ENCODE measurements at places on chromosomes 1 and 21.
A peak's percentile ranks its signal among the peaks of the same experiment; 100 is the strongest.

GRCh38 chr1:30089024-30089430 is 634.4 kb downstream of the MATN1 start:
- DNase-seq, result no peak

GRCh38 chr1:156949127-156949526 is 28.7 kb downstream of the LRRC71 start:
- DNase-seq, result no peak

DNA sequence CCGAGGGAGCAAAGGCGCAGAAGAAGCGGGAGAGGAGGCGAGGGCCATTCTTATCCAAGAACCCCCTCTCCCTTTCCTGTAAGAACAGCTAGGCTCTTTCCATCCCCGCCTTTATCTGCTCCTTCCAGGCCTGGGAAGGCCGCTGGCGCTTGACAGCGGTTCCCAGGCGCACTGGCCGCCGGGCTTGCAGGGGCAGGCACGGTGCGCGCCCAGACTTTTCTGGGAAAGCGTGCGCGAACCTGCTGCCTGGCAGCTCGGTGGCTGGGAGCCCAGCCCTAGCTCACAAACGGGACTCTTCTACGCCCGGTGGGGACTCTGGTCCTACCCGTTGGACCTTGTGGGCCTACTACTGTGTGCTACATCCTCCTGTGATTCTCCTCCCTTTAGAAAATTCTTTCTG is 8.8 kb upstream of the IFNLR1 start:
- no peak for DNase-seq

GRCh38 chr1:181133441-181133951 is 45.0 kb downstream of the IER5 start:
- no peak for DNase-seq

GRCh38 chr1:207234690-207235089 is 86.8 kb upstream of the CD55 start:
- no peak for DNase-seq

DNA sequence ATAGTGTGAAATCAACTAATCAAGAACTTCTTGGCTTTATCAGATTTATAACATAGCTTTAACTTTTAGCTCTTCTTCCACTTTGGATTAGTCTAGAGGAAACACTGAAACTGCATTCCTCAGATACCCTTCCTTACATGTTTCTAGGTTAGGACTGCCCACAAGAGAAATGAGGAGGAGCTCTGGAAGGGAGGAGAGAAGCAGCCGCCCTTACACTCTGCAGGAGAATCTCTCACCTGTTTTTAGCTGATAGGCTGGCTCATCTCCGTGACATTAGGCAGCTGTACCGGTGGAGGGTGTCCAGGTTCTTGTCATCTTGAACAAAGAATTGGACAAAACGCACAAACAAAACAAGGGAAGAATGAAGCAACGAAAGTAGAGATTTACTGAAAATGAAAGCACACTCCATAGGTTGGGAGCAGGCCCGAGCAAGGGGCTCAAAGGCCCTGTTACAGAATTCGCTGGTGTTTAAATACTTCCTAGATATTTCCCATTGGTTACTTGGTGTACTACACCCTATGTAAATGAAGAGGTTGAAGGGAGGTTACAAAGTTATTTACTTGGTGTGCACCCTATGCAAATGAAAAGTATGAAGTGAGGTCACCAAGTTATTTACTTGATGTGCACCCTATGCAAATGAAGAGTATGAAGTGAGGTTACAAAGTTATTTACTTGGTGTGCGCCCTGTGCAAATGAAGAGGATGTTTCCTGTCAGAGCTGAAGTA is 524.9 kb upstream of the CHRM3 start:
- DNase-seq, result no peak

GRCh38 chr1:81340239-81340638 is 460.5 kb upstream of the ADGRL2 start:
- DNase-seq, result no peak

DNA sequence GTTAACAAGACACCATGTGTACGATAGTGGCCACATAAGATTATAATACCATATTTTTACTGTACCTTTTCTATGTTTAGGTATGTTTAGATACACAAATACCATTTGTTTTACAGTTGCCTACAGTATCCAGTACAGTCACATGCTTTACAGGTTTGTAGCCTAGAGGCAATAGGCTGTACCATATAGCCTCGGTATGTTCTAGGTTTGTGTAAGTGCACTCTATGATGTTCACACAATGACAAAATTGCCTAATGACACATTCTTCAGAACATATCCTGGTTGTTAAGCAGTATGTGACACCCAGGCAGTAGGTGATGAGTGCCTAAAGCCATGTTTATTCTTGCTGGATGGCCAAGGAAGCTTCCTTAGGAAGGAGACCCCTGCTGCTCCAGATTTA is 111.8 kb downstream of the PAPPA2 start:
- DNase-seq, result no peak

DNA sequence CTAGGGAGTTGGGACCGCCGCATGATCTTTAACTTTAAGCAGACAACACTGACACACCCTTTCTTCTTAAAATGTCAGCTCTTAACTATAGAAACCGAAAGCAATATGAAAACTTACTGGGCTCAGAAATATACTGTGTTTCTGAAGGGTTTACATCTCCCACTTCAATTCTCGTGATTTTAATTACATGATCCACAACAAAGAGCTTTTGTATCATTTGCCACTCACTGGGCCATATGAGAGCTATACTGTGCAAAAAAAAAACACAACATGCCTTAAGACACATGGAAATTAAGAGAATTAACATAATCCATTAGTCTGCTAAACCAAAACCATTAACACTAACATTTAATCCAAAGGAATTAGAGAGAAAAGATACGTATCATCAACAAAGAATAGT is 35.0 kb upstream of the RAP1GAP start:
- DNase-seq, result no peak

DNA sequence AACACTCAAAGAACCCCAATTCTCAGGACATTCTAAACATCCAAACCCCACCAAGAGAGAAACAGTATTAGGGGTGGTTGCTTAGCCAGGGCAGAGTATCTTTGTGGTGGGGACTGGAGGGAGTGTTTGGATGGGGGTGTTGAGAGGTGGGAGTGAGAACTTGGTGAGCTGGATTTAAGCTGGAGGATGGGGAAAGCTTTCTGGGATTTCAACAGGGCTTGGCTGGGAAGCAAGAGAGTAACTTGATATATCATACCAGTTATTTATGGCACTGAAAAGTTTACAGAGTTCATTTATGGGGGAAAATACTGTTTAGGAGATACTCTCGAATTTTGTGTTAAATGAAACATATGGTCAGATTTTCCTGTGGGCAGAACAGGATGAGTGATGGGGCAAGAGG is 6.8 kb upstream of the CNIH3 start:
- DNase-seq, result peak; percentile 70

DNA sequence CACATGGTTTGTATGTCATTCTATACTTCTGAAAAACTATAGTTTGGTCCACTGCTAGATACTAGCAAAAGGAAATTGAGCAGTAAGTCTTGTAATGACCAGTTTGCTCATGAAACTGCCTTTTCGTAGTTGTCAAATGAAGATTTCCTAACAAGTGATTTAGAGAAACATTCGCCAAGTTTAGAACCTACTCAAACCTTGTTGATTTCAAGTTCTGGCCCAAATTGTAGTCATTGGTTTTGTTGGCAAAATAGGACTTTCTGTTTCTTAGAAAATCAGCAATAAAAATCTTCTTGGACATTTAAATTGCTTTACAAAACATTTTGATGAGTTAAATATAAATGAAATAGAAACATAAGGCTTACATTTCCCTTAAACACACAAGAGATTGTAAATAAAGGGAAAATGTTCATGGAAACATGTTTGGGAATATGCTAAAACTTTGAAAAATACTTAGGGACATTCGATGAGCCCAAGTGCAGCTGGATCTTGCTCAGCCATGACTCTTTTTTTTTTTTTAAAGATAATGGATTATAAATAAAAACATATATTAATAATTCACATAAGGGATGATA is 178.5 kb upstream of the LYPLAL1 start:
- DNase-seq, result no peak

GRCh38 chr1:159700312-159700711 is 14.1 kb downstream of the CRP start:
- no peak for DNase-seq

Measured in foreskin fibroblast (primary cell).